Fibroblast of mammary gland (primary cell): ENCODE measurements at places on chromosomes 2 and 18.

DNA sequence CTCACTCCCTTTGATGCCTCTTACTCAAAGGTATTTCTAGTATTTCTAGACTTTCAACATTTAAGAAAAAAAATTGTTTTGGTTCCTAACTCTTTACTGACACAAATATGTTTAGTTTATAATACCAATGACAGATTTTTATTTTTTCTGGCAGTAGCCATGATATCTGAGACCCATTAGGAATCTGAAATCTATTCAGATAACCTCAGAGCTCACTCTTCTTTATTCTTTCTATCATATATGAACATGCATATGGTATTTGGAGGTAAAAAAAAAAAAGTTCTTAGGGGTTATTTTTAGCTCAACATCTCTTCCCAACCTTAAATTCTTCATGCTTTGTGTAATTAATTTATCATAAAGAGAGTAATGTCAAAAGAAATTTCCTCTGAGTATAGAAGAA is 465.5 kb downstream of the CDH2 start:
- no peak for DNase-seq

GRCh38 chr2:73134471-73134870 is 21.7 kb upstream of the RAB11FIP5 start:
- DNase-seq = no peak

DNA sequence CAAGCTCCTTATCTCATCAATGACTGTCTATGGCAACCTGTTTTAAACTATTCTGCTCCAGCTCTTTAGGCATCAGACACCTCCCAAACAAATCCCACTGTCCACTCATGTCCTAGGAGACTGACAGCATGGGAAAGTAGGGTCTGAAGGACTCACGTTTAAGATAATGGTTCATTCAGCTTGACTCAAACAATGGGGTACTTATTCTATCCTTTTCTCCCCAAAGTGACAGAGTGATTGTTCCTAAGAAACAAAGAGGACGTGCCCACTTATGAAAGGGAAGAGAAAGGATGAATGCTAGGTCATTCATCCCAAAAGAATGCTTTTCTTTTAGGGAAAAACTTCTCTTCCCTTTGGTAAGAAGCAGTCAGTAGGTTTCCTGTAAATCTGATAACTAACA is 41.9 kb downstream of the ALK start:
- no peak for DNase-seq

DNA sequence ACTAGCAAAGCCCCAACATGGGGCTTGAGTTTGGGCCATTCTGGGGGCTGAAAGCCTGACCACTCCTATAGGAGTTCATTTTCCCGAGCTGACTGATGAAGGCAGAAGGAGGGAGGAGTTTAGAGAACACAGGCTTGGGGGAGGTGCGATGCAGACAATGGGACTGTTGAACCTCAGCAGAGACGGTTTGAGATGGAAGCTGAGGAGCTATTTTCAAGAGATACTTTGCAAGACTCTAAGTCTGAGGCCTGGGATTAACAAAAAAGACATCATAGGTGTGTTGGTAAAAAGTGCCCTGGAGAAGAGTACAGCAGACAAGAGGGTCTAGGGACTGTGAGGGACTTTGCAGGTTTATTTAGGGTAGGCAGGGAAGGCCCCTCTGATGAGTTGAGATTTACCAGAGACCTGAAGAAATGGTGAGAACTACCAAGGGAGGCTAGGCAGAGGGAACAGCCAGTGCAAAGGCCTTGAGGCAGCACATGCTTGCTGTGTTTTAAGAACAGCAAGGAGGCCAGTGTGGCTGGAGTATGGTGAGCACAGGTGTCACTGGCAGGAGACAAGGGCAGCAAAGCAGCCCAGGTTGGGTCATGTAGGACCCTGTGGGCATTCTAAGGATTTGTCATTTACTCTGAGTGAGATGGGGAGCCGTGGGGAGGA is 31.6 kb downstream of the PCBP1 start:
- DNase-seq = no peak

DNA sequence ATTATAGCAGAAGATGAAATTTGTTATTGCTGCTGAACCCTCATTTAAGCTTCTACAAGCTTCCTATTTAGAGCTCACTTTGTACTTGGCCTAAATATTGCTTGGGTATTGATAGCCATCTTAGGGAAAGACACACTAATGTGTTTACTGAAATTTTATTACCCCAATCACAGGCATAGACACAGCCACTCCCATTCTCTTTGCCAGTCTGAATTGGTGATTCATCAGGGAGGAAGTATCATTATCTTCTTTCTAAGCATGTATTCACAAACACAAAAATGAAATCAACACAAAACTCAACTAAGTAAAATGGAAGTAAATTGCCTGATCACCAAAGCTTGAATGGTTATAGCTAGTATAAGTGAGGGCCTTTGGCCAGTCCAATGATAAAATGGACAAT is 666.3 kb downstream of the TSN start:
- DNase-seq = no peak

DNA sequence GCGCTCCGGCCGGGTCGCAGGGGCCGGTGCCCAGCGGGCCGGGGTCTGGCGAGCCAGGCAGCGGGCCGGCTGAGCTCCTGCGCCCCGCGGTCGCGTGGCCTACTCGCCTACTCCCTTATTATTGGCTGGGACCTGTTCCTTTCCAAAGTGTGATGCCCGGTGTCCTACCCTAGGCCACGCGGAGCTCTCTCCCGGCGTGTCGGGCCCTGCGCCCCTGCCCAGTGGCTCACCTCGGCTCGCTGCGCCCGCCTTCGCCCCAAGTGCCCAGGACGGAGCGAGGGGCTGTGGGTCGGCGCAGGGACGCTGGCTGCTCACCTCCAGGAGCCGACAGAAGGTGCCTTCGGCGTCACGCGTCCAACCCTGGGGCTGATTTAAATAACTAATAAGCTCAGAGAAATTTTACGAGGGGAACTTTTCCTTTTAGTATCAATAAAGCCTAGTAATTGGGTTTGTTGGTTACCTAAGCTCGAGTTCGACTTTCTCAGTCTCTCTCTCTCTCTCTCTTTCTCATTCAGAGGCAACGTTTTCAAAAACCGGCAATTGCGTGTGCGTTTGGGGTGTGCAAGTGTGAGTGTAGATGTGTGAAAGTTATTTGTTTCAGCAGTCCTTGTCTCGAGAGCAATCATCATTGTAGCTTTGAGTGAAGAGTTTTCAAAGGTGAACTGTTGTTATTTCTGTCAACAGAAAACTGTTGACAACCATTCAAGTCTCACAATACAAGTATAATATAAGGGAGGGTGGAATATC is 7.0 kb upstream of the SATB2 start:
- no peak for DNase-seq

DNA sequence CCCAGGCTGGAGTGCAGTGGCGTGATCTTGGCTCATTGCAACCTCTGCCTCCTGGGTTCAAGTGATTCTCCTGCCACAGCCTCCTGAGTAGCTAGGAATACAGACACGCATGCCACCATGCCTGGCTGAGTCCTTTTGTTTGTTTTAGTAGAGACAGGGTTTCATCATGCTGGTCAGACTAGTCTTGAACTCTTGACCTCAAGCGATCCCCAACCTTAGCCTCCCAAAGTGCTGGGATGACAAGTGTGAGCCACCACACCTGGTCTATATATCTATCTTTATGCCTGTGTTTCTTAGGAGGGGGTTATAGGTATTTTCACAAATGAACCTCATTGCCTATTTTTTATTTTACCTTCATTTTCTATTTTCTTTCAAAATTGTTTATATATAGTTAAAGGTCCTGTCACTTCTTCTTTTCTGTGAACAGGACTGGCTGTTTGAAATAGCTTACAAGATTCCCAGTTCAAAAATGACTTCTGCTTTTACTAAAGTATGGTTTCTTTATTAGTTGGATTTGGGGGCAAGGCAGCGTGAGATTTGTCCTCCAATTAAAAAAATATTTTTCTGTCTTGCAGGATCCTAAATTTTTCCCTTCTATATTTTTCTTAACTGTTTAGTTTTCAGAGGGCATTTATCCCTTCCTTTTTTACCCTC is 16.4 kb upstream of the MARCHF7 start:
- no peak for DNase-seq

DNA sequence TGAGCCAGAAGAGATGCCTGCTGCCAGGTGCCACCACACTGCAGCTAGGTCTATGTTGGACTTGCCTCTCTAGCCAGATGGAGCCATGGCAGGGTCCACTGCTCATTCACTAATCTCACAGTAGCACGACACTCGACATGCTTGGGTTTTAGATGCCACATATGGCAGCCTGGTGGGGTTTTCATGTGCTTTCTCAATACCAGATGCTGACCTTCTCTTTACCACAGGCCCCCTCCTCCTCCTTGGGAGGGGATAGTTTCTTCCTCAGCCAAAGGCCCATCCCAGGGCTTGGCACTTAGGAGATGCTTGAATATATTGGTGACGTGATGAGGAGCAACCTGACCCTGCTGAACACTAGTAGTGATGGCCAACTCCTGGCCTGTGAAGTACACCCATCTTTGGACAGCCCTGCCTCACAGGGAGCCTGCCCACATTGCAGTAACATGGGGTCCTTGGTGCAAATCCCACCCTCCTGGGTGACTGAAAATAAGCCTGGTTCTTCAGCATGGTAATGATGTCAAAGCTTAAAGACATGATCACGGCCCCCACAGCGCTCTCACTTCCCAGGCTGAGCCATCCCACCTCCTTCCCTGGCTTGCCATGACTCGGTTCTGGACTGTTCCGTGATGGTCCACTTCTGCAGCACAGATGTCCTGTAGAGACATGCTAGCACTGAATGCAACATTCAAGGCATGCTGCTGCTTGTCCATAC is 227.5 kb downstream of the SH3RF3 start:
- DNase-seq = no peak

- DNase-seq = peak; percentile 79
Measured at GRCh38 chr2:37982147-37982582, 57.1 kb downstream of the RMDN2 start.

GRCh38 chr18:47168913-47169312 is 7.3 kb downstream of the IER3IP1 start:
- DNase-seq = no peak

- DNase-seq = no peak
Measured at GRCh38 chr18:34977838-34978532, 63.2 kb upstream of the MAPRE2 start.

GRCh38 chr2:161130354-161130753 is 29.9 kb upstream of the TANK start:
- no peak for DNase-seq

DNA sequence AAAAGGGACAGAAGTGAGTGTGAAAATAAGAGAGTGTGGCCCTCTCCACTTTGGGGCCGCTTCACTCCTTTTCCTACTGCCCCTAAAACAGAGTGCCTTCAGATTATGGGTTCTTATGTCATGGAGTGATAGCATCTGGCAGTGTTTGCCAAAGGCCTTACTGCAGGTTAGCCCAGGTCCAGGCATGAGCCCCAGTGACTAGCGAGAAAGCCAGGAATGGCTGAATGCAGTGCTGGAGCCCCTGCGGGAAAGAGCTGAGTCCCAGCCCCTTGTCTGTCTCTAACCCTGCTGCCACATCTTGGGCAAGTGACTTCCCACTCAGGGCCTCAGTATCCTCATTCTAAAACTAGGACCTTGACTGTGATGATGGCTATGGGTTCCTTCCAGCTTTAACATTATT is 6.0 kb downstream of the IGFBP5 start:
- DNase-seq = no peak

DNA sequence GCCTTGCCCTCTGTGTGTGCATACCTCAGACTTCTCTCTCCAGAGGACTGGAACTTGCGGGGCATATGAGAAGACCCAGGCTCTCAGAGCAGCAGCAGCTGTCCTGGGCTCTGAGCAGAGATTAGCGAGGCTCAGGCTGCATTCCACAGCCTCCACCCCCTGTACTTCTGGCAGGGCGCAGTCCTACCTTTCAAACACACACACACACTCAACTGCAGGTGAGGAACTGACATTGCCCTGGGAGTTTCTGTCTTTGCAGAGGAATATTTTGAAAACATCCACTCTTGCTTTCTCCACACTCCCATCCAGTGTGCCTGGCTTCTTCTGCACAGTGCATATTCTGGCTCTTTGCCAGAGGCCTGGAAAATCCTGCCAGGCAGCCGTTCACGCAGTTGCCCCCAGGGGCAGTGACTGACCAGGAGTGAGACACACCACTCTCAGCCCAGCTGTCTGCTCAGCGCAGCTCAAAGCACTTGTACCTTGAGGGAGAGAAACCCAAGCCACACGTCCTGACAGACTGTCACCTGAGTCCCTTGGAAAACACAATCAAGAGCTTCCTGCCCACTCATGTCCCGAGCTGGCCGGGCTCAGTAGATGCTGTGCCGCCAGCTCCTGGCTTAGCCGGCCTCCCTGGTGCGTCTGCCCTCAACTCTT is 460.8 kb downstream of the RNF144A start:
- DNase-seq = no peak

- DNase-seq = no peak
Measured at GRCh38 chr2:7740114-7740513, 822.9 kb downstream of the RNF144A start.

- peak; percentile 76 for DNase-seq
Measured at GRCh38 chr2:55309446-55309845, 40.4 kb upstream of the MTIF2 start.

DNA sequence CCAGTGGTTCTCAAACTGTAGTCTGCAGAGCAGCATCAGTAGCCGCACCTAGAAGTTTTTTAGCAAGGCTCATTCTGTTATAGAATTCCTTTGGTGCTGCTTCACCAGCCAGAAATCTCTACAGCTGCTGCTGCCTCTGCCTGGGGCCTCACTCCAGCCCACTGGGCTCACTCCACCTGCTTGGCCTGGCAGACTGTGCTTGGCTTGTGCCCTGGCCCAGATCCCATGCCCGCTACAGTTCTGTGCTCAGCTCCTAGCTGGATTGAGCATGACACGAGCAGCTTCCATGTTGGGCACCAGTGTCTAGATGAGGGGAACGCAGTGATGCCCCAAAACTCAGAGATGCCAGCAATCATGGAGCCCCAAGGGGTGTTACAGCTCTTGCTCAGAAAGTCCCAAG is 22.6 kb downstream of the MAPK4 start:
- no peak for DNase-seq

- DNase-seq = peak; percentile 76
Measured at GRCh38 chr18:35407871-35408481, 30.8 kb upstream of the ZNF396 start.

- DNase-seq = peak; percentile 51
Measured at GRCh38 chr2:69685321-69686048, 41.9 kb upstream of the AAK1 start.
